ENCODE measurements at places on chromosomes 16 and 17.
A peak's percentile ranks its signal among the peaks of the same experiment; 100 is the strongest.

GRCh38 chr16:64363039-64363438 is 758.8 kb downstream of the CDH11 start:
- DNase-seq: no peak

DNA sequence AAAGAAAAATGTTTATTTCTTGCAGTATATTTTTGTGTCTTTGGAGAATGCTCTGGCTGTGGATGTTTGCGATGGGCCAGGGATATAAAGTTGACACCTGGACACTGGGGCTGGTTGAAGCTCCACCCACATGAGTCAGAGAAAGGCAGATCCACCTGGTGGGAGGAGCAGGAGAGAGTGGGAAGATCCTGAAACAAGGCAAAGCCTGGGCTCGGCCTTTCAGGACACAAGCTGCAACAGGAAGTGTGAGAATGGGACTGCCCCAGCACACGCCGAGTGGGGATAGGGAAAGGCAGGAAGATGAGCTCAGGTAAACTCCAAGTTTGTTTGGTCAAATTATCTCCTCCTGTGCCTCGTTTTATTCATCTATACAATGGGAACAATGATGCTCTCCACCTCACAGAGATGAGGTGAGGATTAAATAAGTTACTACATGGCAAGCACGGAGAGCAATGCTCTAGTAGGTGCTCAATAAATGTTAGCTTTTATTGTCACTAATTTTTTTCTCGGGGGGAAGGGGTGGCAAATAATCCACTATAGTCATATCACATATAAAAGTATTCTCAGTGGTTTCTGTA is 21.4 kb upstream of the PITPNM3 start:
- DNase-seq: no peak

DNA sequence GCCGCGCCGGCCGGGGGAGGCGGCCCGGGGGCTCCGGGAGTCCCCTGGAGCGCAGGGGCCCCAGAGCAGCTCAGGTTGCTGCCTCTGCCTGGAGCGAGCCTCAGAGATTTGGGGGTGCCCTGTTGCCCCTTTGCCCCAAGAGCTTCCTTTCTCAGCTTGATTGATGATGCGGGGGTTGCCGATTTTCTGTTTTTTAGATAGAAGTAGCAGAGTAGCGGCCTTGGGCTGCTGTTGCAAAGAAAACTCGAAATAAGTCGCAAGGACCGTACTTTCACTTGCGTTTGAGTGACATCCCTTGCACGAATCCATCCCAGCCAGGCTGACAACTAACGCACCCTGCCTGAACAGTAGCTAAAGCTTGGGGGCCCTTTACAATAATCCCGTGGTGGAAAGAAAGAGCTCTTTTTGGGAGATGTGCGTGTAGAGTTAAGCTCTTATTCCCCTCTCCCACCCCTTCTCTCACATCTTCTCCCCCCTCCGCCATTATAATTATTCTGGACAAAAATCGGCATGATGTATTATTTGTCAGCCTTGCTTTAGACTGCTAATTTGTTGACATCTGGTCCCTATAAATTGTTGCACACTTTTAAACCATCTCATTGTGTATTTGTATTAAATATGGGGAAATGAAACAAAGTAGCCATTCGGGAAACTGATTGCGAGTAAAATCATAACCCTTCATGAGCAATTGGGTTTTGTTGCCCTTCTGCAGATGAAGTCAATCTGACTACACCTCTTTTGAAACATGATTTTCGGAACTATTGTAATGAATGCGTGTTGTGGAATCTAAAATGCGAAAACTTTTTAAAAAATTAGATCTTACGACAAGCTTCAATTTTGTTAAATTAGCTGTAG is 873 bp downstream of the USP10 start:
- DNase-seq: peak; percentile 24

DNA sequence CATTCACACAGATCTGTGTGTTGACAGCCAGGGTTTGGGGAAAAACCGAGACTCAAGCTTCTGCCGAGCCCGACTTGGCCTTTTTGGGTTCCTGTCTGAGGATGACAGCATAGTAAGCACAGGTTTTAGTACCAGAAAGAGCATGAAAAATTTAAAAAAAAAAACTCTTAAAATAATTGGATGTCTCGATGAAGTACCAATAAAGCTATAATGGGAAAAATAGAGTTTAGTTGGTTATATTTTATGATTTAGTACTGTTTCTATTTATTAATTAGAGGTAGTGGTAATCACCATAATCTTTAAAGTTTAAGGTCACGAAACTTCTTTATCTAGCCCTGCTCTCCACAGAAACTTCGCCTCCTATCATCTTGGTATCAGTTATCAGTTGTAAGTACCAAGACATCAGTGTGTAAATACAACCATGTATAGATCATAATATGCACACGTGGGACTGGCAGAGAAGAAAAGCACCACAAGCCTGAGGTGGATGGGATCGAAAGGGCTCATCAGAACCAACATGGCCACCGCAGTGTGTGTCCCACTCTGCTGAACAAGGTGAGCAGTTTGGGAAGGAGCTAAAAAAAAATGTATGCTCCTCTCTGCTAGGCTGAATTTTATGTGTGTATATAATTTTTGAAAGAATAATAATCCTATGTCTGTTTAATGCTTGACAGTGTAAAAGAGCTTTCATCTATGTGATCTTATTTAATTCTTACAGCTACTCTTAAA is 14.4 kb upstream of the EEF2K start:
- peak; percentile 34 for DNase-seq

GRCh38 chr17:49703557-49704277 is 4.0 kb downstream of the SLC35B1 start:
- no peak for DNase-seq

- no peak for DNase-seq
Observed at GRCh38 chr16:67941469-67942199, 2.3 kb downstream of the LCAT start.

GRCh38 chr16:23773339-23773738 is 18.5 kb downstream of the CHP2 start:
- DNase-seq: no peak

- DNase-seq: peak; percentile 49
Observed at GRCh38 chr17:42221886-42222745, 27.8 kb upstream of the GHDC start.

GRCh38 chr17:56358651-56359050 is 205.4 kb downstream of the ANKFN1 start:
- DNase-seq: no peak

DNA sequence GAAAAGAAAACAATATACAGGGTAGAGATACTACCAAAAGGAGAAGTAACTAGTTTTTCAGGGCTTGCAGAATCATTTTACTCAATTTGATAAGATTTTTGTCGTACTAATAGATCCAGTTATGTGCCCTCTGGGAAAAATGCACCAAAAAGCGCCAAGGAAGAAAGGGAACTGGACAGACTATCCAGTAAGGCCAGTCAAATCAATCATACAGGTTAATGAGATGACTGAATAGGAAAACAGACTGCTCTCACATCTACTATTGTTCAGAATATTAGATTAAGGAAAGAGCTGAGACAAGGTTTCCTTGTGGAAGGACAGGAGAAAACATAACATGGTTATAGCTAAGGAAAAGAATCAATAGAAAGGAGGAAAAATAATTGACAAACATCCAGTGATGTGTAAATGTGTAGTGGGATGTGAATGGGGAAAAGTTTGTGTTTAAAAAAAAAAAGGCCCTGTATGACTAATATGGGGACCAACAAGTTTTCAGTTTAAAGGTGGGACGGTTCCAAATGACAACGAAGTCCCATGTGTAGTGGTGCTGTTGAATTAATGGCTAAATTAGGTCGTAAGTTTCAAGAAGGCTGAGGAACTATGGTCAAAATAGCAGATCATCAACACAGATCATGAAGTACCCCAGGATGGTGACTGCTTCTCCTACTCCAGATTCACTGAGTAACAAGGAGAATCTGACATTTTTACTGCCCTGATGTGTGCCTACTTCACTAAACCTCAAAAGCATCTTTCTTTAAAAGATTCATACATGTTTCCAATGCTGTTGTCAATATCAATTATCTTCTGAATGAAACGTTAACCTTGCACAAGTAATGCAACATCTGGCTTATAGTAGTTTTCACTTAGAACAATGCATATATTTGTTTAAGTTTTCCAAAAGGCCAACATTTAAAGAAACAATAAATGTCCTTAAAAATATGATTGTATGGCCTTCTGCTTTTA is 40.7 kb downstream of the BRIP1 start:
- no peak for DNase-seq

GRCh38 chr16:57313509-57313908 is 29.0 kb upstream of the PLLP start:
- no peak for DNase-seq

- no peak for DNase-seq
Observed at GRCh38 chr16:72241930-72242329, 70.0 kb upstream of the PMFBP1 start.

DNA sequence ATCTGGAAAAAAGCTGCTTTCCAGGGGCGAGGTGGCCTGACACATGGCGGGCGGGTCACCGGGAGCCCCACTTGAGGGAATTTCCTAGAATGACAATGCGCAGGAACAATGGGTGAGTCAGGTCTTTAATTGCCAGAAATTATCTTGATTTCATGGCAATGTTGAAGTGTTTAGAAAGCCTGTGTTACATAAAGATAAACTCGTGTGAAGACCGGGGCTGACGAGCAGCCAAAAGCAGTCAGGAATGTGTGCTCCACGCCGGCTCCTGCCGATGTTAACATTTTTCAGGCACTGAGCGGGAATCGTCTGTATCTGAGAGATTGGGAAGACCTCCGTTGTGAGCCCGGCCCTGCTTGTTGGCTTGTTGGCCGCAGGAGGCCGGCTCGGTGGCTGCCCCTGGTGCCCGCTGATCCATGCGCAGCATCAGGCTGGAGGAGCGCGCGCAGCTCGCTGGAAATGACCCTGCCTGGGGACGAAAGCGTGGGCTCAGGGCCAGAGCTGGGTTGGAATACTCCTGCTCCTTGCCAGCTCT is 353.1 kb downstream of the FOXL1 start:
- DNase-seq: no peak

DNA sequence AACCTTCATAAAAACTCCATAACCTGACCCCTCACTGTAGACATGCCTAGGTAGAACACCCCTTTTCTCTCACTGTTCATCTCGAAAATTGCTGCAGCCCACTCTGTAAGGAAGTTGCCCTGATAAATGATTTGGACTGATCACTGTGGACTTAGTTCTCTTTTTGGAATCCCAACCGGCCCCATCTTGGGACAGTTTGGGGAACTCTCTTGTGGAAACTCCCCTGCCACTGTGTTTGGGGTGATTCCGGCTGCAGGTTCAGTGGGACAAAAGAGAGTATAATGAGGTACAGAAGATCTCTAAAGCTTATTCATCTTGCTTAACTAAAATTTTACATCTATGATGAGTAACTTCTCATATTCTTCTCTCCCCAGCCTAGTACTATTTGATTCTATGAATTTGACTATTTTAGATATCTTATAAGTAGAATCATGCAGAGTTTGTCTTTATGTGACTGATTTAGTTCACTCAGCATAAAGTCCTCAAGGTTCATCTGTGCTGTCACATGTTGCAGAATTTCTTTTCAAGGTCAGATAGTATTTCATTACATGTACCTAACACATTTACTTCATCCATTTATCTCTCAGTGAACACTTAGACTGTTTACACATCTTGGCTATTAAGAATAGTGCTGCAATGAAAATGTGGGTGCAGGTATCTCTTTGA is 84.9 kb downstream of the ABCA8 start:
- DNase-seq: no peak

- DNase-seq: no peak
Observed at GRCh38 chr17:52537421-52537820, 378.9 kb upstream of the CA10 start.

- no peak for DNase-seq
Observed at GRCh38 chr16:75225092-75225491, 6.3 kb downstream of the CTRB1 start.

- DNase-seq: no peak
Observed at GRCh38 chr16:58756650-58757332, 22.7 kb upstream of the GOT2 start.

DNA sequence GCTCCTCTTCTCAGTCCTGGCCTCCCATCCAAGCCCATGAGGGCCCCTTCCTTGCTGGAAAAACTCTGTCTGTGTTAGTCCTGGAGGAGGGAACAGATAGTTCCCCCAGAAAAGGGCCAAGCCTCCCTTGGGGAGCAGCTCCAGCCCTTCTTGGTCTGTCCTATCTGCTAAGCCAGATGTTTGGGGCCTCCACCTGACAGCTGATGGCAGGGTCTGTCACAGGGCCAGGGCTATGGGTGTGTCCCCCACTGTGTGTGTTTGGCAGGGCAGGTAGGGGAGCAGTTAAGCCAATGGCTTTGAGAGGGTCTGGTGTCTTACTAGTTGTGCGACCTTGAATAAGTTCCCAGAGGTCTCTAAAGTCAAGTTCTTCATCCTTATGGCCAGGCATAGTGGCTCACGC is 13.6 kb upstream of the SLC4A1 start:
- DNase-seq: no peak

- DNase-seq: no peak
Observed at GRCh38 chr16:24085666-24086065, 170.5 kb upstream of the CACNG3 start.

DNA sequence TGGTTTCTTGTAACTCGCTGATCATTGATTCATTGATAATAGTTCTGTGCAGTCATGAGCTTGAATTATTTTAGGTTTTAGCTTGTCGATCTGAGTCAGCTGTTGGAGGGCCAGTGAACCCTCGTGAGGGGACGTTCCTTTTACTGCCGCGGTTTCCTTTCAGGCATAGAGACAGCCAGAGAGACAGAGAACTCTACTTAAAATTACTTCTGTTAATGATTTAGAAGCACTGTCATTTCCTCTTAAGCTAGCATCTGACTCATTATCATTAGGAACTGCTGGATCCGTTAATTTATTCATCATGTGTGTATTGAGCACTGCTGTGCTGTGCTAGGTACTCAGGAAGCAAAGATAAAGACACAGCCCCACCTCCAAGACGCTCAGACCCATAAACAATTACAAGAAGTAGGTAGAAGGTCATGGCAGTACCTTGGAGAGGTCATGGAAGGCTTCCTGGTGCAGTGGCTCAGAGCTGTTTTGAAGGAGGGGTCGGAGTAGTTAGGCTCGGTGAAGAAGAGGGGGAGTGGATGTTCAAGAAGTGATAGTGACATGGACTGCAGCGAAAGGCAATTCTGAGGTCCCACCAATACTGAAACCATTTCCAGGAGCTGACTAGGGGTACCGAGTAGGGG is 3.3 kb downstream of the PGS1 start:
- DNase-seq: peak; percentile 41

- no peak for DNase-seq
Observed at GRCh38 chr17:66405836-66406677, 103.6 kb downstream of the PRKCA start.

DNA sequence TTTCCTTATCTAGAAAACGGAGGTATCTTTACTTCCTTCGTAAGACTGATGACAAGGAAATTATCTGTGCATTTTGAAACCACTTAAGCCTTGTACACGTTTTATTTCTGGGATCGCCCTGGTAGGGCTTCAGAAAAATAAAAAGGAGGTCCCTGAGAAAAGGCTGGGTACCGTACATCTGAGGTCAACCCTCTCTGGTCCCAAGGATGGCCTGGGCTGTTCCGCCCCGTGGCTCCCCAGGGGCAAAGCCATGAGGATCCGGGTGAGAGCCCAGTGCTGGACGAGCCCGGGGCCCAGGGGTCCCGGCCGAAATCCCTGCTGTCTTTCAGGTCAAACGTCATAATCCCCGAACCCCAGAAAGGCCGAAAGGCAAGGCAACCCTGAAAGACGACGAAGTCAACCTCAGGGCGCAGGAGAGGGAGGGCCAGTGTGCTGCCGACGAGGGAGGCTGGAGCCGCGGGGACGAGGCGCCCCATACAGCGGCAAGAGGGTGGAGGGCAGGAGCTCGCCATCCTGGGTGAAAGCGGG is 656 bp upstream of the FUS start:
- no peak for DNase-seq
